Activated CD4-positive, alpha-beta T cell treated with anti-CD3 and anti-CD28 coated beads, Interleukin-2, amount 50 U/mL, for 16 hours (primary cell): ENCODE measurements at places on chromosomes 4 and X.

- DNase-seq = no peak
Observed at GRCh38 chr4:172725581-172725980, 443.0 kb upstream of the GALNT7 start.

DNA sequence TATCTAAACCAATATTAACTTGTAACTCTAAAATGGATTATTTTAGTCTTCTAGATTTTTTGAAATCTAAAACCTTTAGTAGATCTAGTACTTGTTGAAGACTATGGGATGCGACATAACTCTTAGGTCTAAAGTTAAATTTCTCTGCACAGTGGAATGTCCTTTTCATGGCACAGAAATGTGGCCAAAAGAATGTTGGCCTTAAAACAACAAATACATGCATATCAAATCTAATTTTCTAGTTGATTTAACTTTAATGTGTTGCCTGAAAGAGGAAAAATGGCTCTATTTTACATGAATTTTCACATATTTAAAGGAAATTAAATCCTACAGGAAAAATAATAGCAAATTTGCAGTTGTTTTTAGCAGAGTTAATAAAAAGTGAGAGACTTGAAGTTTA lies 30.3 kb downstream of the NFKB1 start:
- DNase-seq = no peak

- no peak for DNase-seq
Observed at GRCh38 chr4:179095585-179096221, 1653.5 kb upstream of the AGA start.

DNA sequence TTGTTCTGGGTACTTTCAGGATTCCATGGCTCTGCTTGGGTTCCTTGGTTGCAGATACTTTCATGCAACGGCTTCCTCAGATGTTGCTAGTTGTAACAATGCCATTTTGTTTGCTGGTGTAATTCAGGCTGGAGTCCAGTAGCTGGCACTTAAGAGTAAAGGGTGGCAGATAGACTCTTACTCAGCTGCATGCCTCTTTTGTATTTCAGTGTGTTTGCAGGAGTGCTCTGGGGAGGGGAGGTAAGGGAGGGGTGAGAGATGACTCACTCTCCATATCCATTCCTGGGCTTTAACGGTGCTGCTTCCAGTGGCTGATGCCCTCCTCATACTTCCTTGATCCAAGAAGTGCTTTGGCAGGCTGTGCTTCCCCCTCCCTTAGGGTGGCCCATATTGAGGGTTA lies 155.2 kb downstream of the ZNF330 start:
- no peak for DNase-seq

DNA sequence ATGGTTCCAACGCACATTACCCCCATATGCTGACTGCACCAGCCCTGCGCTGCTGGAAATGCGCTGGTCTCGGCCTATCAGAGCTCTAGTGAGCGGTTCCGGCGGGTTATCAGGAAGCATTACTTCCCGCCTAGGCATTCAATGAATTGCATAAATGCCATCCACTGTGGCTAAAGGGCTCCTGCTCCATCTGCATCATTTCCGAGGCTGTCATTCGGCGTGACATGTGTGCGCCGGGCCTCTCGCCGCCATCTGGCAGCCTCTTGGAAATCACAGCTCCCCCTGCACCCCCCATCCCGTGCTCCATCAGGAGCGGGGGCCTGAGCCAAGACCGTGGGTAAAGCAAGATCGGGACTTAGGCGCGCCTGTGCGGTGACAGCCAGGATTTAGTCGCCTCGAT lies 64.4 kb downstream of the SEPSECS start:
- DNase-seq = no peak

GRCh38 chr4:94359221-94359620 lies 16.6 kb upstream of the HPGDS start:
- no peak for DNase-seq

GRCh38 chrX:45513042-45513441 lies 312.4 kb upstream of the DIPK2B start:
- DNase-seq = no peak
